ENCODE measurements at places on chromosomes 5 and 9.

DNA sequence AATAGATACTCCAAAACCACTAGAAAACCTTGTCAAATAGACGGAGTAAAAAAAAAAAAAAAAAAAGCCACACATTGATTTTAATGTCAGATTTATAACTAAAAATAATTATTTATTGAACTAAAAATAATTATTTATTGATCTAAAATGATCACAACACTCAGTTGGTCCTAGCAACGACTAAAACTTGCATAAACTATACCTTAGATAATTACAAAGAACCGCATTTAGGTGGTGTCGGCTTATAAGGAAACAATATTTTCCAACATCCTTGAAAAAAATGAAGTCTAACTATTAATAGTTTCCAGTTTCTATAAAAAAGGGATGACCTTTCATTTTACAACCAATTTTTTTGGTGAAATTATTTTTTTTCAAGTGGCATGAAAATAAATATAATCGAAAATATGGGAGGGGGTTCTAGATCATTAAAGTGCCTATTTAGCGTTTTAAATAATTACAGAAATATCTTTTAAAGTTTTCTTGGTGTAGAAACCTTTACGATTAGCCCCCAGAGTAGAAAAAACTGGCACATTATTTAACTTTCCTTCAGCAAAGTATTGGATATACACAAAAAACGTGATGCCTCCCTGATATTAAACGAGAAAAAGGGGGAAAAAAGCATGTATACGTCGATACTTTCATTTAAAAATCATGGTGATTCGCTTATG is 3.7 kb downstream of the ARRDC3 start:
- DNase-seq, result peak; percentile 20

- DNase-seq, result peak; percentile 26
These were observed 228.1 kb upstream of the NR4A3 start for GRCh38 chr9:99593610-99594009.

- DNase-seq, result no peak
These were observed 39.9 kb downstream of the ARHGAP26 start for GRCh38 chr5:142810081-142810480.

- DNase-seq, result no peak
These were observed 9.2 kb upstream of the IL12B start for GRCh38 chr5:159339460-159339859.

DNA sequence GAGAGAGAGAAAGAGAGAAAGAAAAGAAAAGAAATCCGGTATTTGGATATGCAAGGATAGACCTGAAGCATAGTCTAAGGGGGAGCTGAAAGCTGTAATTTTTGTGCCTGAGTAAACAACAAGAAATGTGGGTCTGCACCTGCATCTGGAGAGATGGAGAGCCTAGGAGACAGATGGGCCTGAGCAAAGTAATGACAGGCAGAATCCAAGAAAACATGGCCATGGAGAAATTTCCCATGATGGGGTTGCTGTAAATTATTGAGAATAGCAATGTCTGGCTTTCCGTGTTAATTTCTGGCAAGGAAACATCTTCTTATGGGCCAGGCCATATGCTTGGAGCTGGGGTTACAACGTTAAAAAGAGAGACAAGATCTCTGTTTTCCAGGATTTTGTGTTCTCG is 40.2 kb downstream of the YIPF5 start:
- no peak for DNase-seq

Data from myocyte (in vitro differentiated cells).